ENCODE measurements at places on chromosomes 4 and X.

DNA sequence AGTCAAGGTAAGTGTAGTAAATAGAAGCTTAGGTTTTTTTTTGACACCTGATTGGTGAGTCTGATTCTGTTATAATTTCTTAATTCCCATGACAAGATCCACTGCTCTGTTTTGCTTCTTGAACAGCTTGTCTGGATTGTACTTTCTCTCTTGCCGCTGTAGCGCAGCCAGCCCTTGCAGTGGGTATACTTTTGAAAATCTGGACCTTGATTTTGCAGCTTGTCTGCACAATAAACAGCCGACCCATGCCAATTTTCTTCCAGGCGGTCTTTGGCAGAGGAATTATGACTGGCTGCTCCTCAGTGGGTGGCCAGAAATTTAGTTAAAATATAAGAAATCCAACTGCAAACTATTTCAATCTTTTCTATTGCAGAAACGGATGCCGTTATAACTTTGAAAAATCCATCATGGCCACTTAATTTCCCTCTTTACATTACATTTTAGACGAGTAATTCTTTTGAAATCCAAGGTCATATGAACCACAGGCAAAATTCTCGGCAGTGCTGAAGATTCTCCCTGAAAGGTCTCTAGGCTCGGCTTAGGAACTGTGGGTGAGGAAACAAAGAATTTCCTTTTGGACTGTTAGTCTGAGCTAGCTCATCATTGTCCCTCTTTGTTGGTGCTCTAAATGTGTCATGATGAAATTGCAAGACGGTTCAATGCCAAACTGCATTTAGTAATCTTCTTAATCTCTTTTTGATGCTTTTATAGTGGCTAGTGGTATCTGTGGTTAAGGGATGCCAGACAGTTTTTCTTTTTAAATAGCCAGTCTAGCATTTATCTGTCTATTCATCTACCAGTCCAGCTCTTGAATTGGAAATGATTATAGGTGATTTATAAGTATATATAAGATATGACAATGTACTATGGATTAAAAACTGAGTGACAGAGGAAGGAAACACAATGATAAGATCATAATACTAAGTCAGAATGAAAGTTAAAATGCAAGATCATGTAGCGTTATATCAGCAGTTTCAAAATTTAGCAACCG is 31.5 kb upstream of the PTTG2 start:
- H3K4me1 ChIP-seq, result peaks cover 31% of the 10 kb centered on the region
- no peaks in the 10 kb centered on the region for H3K27me3 ChIP-seq
- peaks cover 12% of the 10 kb centered on the region for H3K36me3 ChIP-seq
- no peak overlapping the region for H3K4me3 ChIP-seq
- H3K27ac ChIP-seq, result no peak overlapping the region

DNA sequence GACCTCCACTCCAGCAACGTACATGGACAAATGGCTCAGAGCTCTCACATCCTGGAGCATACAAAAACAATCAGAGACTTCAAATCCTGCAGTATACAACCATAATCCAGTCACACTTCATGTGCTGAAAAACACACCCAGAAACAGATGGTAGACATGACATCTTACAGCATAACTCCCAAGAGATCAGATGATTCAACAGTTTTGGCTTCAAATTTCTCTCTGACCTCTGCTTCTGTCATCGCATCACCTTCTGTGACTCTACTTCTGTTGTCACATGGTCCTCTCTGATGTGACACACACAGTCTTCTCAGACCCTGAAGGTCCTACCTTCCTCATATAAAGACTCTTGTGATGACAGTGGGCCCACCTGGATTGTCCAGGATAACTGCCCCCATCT is 18.5 kb downstream of the SUV39H1 start:
- no peak for DNase-seq
- H3K27ac ChIP-seq, result peak overlapping the region; percentile 47
- H3K36me3 ChIP-seq, result peaks cover 31% of the 10 kb centered on the region
- no peak overlapping the region for H3K4me3 ChIP-seq
- H3K4me1 ChIP-seq, result peaks cover 71% of the 10 kb centered on the region

DNA sequence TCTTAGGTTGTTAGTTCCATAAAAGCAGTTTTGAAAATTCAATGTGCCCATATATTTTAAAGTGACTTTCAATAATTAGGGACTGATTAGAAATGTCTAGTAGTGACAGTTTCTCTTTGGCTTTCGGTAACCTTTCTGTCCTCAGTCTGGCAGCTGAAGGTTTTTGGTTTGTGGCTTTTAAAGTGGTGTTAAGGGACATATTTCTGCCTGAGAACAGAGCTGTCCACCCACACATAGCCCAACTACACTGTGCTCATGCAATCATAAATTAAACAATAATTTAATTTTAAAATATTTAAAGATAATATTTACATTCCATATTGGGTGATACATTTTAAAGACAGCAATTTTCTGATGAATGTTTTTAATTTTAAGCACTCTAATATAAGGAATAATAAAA is 335.0 kb upstream of the TENM3 start:
- no peaks in the 10 kb centered on the region for H3K27me3 ChIP-seq
- no peak overlapping the region for H3K27ac ChIP-seq
- DNase-seq, result no peak
- H3K4me1 ChIP-seq, result no peaks in the 10 kb centered on the region

- H3K27me3 ChIP-seq, result no peaks in the 10 kb centered on the region
- H3K4me3 ChIP-seq, result no peak overlapping the region
- H3K36me3 ChIP-seq, result no peaks in the 10 kb centered on the region
- no peak overlapping the region for H3K27ac ChIP-seq
- DNase-seq, result no peak
- H3K4me1 ChIP-seq, result no peaks in the 10 kb centered on the region
These were observed 124.8 kb downstream of the HMX1 start for GRCh38 chr4:8746523-8747466.

GRCh38 chrX:65635378-65635777 is 32.1 kb upstream of the MSN start:
- H3K4me1 ChIP-seq, result no peaks in the 10 kb centered on the region
- DNase-seq, result no peak
- no peaks in the 10 kb centered on the region for H3K36me3 ChIP-seq
- H3K27ac ChIP-seq, result no peak overlapping the region
- H3K4me3 ChIP-seq, result no peak overlapping the region

DNA sequence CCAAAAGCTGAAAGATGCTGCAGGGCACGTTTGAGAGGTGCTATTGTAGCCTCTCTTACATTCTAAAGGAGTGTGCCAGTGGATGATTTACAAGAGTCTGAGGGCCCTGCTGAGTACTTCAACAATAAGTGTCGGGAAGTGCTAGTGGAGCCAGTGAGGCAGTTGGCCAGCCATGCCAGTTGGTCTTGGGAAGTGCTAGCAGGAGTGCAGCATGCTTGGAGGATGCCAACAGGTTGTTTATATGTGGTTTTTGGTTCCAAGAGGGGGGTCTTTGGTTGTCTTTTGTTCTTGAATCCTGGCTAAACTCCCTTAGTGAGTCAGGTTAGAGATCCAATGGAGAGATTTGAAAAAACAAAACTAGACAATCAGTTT is 335.3 kb downstream of the PABPC4L start:
- DNase-seq, result no peak
- H3K4me1 ChIP-seq, result no peaks in the 10 kb centered on the region
- H3K4me3 ChIP-seq, result no peak overlapping the region
- H3K27ac ChIP-seq, result no peak overlapping the region
- H3K27me3 ChIP-seq, result no peaks in the 10 kb centered on the region

Measured in activated naive CD8-positive, alpha-beta T cell treated with anti-CD3 and anti-CD28 coated beads for 36 hours (primary cell).